Left ventricle myocardium inferior (tissue), 1 donor: ENCODE measurements at places on chromosomes 7 and 10. TPM values are rescaled to one million over a fixed set of nuclear protein-coding genes. Genes with fewer than 3 reads are reported as not detected.

GIMAP2 gene
- total RNA-seq = 5.0 TPM

BTBD16 gene
- not detected for total RNA-seq

SNCG gene
- total RNA-seq = 14.7 TPM

C10orf71 gene
- total RNA-seq = 136 TPM

GRCh38 chr7:38276096-38276877, 2.9 kb upstream of the TARP start:
- H3K4me1 ChIP-seq = no peaks in the 10 kb centered on the region
- no peak overlapping the region for H3K4me3 ChIP-seq
- H3K36me3 ChIP-seq = no peaks in the 10 kb centered on the region
- no peaks in the 10 kb centered on the region for H3K27me3 ChIP-seq
- DNase-seq = no peak

GRCh38 chr10:91983416-91983815, 59.8 kb downstream of the BTAF1 start:
- peaks cover 14% of the 10 kb centered on the region for H3K4me1 ChIP-seq
- no peaks in the 10 kb centered on the region for H3K27me3 ChIP-seq
- peaks cover 65% of the 10 kb centered on the region for H3K36me3 ChIP-seq
- no peak overlapping the region for H3K4me3 ChIP-seq
